Stimulated activated CD4-positive, alpha-beta T cell treated with anti-CD3 and anti-CD28 coated beads, Interleukin-15, amount 100 ng/mL, for 1 hour (primary cell): ENCODE measurements at places on chromosomes 4 and X.

- no peak for DNase-seq
Observed at GRCh38 chrX:20221902-20222301, 44.8 kb downstream of the RPS6KA3 start.

DNA sequence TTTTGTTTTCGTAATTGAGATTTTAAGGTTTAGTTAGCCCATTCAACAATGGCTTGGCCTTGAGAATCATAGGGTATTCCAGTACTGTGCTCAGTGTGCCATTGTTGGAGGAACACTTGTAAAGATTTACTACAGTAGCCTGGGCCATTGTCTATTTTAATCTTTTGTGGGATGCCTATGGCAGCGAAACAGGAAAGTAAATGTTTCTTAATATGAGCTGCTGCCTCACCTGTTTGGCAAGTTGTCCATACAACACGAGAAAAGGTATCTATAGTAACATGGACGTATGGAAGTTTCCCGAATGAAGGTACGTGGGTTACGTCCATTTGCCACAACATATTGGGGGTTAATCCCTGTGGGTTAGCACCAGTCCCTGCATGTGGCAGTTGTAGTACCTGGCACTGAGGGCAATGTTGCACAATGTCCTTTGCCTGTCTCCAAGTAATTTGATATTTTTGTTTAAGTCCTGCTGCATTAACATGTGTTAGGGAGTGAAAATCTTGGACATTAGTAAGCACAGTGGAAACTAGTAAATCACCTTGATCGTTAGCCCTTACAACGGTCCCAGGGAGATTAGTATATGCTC, 38.6 kb upstream of the AADAT start:
- DNase-seq = no peak

GRCh38 chr4:142452161-142452855, 393.8 kb downstream of the INPP4B start:
- DNase-seq = no peak

- DNase-seq = no peak
Observed at GRCh38 chrX:27890611-27891010, 82.8 kb downstream of the MAGEB10 start.

GRCh38 chr4:189177130-189177529, 763.5 kb upstream of the FRG1 start:
- DNase-seq = no peak

DNA sequence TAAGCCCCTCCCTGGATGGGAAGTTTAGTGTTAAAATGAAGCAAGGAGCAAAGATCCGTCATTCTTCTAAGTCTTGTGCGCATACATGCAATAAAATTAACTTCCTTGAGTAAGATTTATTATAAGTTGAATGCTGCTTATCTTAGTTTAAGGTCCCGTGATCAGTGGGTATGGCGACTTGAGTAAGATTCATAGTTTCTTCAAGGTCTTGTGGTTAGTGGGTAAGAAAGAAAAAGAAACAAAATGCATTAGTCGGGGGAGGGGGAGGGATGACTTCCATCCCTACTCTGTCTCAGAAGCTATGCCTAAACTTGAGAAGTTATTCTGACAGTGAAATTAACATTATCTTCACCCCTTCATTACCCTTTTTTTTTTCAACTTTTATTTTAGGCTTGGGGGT, 127.3 kb upstream of the MAGEB16 start:
- no peak for DNase-seq

GRCh38 chr4:104032896-104033295, 313.1 kb upstream of the TACR3 start:
- DNase-seq = no peak

DNA sequence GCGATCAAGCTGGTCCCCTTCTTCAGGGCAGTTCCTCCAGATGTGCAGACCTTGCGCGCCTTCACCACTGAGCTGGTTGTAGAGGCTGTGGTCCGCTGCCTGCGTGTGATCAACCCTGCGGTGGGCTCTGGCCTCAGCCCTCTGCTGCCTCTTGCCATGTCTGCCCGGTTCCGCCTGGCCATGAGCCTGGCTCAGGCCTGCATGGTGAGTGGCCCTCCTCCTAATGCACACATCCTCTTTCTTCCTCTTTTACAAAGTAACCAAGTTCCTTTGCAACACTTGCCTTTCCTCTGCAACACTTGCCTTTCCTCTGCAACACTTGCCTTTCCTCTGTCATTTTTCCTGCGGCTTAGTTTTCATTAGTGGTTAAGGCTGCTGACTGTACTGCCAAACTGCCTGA, 1.8 kb downstream of the CCDC22 start:
- no peak for DNase-seq

DNA sequence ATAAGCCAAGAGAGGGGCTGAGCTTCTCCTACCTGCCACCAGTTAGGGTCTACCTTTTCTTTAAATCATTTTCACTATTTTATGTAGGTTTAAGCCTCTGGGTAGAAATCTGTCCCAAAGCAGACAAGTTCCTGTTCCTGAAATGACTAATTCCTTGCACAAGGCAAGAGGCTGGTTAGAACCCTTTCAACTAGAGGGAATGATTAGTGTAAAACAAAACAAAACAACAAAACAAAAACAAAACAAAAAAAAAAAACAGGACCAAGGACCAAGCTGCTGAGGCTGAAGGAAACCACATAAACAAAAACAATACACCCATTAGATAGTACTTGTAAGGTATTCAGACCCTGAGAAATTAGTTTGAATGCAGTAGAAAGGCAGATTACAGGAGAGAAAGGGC, 62.7 kb downstream of the MAML3 start:
- DNase-seq = no peak

GRCh38 chrX:54413753-54414152, 26.5 kb upstream of the TSR2 start:
- DNase-seq = no peak

DNA sequence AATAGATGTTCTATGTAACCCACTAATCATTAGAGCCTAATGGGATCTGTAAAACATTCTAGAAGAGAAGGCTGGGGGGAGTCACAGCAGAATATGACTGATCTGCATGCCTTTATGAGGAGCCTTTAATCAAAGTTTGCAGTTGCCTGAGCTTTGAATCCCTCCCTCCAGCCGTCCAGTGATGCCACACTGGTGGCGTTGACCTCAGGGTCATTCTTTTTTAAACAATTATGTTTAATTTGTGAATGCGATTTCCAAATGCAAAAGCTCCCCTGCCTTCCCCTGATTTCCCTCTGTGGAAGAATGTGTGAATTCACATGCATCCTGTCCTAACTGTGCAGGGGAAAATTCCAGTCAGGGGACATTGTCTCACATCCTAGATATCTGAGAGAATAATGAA, 199.7 kb upstream of the GPR101 start:
- DNase-seq = no peak

DNA sequence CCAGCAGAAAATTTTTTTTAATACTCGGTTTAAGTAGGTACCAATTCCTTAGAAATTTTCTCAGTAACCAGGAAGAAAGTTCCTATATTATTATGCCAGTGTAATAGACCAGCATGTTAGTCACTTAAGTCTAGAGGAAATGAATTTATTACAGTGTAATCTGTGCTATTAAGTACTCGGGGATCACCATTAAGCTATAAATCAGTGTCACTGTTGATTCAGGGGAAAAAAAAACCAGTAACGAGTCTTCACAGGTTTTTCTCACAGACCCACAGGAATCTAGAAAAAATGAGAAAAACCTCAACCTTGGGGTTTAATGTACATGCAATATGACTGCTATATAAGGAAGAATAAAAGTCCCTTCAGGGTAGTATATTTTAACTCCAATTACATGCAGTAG, 138.3 kb upstream of the IL1RAPL2 start:
- DNase-seq = no peak

DNA sequence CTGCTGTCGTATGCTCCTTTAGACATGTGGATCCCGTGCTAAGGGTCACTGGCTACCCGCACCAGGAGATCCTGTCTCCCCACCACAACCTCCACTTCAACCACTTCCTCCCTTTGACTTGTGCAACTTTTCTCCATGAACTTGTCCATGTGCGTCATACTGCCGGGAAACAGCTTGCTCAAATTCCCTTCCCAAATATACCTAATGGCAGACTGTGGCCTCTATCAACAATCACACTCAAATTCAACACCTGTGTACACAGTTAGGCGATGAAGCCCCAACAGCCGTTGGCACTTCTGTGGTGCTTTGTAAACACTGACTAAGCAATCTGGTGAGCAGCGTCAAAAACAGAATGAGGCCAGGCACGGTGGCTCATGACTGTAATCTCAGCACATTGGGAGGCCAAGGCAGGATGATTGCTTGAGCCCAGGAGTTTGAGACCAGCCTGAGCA, 49.5 kb downstream of the CD99L2 start:
- DNase-seq = no peak

GRCh38 chr4:73741031-73741749, 821 bp downstream of the CXCL8 start:
- DNase-seq = no peak

- no peak for DNase-seq
Observed at GRCh38 chrX:13369256-13370030, 49.6 kb upstream of the ATXN3L start.

GRCh38 chr4:139315221-139315675, 13.0 kb upstream of the NDUFC1 start:
- no peak for DNase-seq

DNA sequence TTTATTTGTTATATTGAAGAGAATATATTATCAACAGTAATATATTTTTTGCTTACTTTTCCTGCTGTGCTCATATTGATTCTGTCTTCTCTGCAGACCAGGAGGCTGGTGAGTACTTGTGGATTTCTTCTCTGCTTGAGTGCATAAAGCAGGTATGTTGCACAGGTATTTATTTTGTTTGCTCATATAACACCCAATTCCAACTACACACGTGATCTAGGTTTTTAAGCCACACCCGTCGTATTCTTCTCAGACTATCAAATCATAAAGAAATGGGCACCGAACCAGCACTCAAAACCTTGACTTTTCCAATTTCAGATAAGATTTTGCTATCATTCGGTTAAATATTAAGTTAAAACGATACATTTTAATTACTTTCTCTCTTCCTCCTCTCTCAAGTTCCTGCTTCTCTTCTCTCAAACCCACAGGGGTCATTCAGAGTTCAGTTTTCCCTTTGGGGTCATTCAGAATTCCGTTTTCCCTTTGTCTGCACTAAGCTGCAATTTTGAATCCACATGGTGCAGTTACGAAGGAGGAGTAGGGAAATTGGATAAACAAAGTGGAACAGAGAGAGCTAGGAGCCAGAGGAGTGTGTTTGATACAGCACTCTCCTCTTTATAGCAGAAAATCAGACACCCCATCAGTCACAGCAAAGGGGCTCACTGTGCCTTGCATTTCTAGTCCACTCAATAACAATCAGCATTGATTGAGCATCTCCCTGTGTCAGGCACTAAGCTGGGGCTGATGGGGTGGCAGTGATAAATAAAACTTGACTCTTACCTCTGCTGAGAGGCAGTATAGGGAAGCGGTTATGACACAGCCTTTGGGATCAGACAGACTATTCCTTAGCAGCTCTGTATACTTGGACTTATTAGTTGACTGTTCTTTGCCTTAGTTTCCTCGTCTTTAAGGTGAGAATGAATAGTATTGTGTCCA, at the start of gene ADH1C:
ADH1C (minus strand) TSS at position 145 of the 936 bp plus-strand sequence; CDS start at position 74, 71 bp downstream.
- no peak for DNase-seq
